Activated T-helper 1 cell treated with anti-CD3 and anti-CD28 coated beads, Interleukin-2, amount 50 U/mL, for 16 hours (primary cell): ENCODE measurements at places on chromosomes 16 and 17.

DNA sequence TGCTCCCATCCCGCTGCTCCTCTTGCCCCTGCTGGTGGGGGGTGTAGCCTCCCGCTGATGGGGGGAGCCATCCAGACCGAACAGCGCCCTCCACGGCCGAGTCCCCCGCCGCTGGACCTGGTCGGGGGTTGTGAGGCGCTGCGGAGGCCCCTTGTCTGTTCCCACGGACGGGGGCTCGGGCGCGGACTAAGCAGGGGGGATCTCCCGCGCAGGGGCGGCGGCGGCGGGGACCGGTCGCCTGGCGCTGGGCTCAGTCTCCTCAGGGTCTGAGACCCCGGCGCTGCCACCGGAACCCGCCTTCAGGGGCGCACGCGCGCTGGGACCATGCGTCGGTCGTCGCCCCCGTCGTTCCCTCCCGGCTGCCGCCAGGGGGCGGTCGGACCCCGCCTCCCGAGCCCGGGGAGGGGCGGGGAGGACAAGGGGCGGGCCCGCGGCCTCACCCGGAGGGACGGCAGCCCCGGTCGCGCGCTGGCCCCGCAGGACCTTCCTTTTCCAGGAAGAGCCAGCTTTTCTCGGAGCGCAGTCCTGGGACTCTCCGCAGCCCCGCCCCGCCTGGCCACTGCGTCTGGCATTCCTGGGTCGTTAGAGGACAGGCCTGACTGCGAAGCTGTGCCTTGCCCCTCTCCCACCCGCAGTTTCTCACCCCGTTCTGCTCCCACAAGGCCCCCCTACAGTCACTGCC lies 6.3 kb upstream of the IL32 start:
- DNase-seq, result peak; percentile 68

- DNase-seq, result no peak
Observed at GRCh38 chr17:5911919-5912318, 158.3 kb upstream of the WSCD1 start.

DNA sequence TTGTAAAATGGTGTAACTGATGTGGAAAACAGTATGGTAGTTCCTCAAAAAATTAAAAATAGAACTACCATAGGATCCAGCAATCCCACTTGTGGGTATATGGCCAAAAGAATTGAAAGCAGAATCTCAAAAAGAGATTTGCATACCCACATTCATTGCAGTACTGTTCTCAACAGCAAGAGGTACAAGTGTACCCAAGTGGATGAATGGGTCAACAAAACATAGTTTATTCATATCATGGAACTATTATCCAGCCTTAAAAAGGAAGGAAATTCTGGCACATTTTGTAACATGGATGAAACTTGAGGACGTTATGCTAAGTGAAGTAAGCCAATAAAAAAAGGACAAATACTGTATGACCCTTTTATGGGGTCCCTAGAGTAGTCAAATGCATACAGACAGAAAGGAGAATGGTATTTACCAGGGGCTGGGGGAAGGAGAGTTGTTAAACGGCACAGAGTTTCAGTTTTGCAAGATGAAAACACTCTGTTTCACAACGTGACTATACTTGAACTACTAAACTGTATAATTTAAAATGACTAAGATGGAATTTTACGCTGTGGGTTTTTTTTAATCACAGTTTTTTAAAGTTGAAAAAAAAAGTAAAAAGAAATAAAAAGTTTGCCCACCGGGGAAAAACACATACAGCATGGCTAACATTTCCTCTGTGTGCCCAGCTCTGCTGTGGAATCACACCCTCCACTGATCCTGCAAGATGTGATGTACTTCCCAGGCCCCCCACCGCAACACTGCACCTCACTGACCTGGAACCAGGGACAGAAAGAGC lies 6.1 kb downstream of the TVP23A start:
- DNase-seq, result no peak

DNA sequence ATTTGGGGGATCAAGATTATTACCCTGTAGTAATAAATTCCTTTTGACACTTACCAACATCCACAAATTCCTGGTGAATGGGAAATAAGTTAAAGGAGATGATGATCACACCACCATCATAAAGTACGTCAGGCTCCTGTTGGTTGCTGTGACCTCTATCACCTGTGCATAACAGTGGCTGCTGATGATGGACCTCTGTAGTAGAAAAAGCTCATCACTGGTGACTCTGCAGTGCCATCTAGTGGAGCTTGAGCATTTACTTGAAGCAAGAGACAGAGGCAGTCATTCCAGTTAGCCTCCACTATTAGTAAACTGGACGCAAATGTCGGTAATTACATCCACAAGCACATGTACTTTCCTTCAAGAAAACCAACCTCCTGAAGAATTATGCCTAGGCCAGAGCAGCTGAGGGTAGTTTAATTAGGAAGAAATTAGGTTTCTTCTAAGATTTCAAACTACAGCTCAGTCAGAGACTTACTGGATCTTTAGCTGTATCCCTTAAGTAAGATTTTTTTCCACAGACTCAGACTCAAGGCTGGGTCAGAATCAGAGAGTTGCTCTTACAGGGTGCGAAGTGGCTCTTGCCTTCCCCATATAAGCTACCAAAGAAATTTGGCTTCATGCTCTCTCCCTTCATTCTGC lies 39.3 kb downstream of the CYB561 start:
- no peak for DNase-seq

DNA sequence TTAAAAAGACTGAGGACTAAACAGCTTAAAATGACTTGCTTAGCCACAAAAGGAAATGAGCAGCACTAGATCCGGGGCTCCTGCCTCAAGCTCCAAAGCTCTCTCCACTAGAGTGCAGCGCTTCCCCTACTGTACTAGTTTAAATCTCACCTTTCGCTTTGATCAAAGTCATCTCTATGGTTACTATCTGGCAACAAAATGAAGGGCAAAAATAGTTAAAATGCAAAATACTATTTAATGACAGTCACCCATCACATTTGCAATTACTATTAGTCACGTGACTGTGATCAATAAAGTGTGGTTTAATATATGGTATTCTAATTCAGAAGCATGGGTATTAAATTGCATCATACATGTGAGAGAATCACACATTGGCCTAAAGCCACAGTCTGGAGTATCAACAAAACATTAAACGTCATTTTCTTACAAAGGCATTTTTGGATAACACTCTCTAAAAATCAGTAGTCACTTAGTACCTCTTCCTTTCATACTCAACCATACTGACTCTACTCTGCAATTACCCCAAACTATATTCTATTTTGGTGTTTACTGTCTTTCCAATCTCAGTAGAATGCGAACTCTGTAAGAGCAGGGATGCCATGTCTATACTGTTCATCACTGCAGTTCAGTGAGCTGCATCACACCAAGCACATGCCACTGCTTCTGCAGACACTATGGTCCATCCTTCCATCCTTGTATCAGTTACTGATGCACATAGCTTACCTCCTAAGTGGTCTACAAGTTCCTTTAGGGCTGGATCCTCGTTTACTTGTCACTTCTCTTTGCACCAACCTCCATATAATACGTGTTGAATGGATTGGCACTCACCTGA lies 6.2 kb downstream of the PSMD12 start:
- DNase-seq, result no peak

DNA sequence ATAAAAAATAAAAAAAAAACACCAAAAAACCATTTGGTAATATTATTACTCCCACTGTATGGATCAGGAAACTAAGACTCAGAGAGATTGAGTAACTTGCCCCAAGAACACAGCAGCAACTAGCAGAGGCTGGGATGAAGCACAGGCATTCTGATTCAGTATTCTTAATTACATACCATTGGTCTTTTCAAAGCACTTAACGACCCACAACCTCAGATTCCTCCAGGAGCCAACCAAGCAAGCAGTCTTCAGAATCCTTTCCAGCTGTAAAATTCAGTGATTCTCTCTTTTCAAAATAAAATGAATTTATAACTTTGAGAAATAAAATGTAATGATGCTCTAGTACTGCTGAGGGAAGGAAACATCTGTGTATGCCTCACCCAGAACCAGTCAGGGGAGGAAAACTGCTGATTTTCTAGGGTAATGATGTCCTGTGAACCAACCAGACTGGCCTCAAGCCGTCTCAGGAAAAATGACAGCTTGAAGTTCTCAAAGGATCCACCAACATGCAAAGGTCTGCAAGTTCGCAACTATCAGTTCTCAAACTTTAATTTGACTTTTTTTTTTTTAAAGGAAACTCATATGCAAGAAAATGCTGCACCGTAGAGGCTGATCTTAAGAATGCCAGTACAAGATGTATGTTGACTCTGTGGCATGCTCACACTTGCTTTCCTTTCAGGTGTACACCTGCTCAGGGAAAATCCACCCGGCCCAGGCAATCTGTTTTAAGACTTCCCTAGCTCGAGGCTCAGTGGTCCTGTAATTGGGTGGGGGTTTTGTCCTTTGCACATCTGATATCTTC lies 9.0 kb downstream of the CUEDC1 start:
- DNase-seq, result no peak

- DNase-seq, result no peak
Observed at GRCh38 chr17:63120406-63120805, 154.4 kb downstream of the TANC2 start.

DNA sequence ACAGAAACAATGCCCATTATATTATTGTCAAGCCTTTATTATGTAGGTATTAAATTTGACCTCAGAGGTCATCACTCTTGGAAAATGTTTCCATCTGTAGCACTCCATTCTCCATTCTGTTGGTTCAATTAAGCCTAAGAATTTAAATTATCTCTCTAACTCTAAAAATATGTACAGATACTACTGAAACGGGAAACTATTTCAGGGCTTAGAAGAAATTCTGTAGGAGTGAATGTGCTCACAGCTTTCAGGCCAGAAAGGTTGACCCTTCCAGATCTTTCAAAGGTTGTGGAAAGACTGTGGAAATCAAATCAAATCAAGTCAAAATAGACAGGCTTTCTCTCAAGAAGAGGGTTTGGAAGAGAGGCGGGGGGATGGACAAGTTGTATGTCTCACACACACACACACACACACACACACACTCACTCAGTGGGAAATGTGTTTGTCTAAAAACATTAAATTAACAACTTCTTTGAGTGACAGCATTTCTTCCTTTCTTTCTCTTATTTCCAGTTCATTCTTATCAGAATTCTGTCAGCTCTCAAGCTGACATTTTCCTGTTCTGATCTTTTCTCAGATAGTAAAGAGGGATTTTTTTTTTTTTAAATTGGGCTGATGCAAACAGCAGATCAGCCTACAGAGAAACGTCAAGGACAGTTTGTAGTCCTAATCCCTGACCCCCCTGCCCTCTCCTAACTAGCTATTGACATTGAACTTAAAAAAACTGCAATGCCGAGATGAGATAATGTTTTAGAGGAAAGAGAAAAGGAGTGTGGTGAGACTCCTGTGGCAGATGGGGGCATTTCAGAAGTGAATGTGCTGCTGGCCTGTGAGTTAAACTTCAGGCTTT lies 139.0 kb upstream of the ZFHX3 start:
- no peak for DNase-seq

DNA sequence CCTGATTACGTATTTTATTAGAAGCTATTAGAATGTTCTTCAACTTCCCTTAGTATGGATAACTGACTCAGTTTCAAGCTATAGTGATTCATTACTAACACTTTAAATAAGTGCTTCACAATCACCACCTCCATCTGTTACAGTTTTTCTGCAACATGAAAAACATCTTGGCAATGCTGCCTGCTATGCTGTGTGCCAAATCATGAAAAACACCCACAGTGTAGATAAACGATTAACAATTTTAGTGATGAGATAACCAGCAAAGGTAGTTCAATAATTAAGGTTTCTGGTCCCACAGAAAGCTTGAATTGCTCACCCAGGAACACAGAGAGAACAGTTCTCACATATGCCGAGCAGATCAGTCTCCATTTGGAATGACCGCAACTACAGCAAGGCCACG lies 51.4 kb upstream of the SLC25A19 start:
- DNase-seq, result no peak

- no peak for DNase-seq
Observed at GRCh38 chr17:45666641-45667040, 117.5 kb upstream of the CRHR1 start.

GRCh38 chr17:3732210-3732621 lies 8.5 kb downstream of the HASPIN start:
- DNase-seq, result no peak
